Skeletal muscle tissue (tissue), 5 donors: ENCODE measurements at places on chromosomes 12 and 14. TPM values are rescaled to one million over a fixed set of nuclear protein-coding genes. Genes with fewer than 3 reads are reported as not detected.

Gene HCAR3
- not detected for total RNA-seq

Gene HOXC6
- 2.6 TPM for total RNA-seq

Gene NFKBIA
- total RNA-seq = 88.2 TPM

Gene SUOX
- 7.8 TPM for total RNA-seq

Gene DPF3
- 1.6 TPM for total RNA-seq

Gene FAIM2
- total RNA-seq = 1.6 TPM

Gene SPIC
- total RNA-seq = not detected
